ENCODE measurements at places on chromosomes 13 and 19.

DNA sequence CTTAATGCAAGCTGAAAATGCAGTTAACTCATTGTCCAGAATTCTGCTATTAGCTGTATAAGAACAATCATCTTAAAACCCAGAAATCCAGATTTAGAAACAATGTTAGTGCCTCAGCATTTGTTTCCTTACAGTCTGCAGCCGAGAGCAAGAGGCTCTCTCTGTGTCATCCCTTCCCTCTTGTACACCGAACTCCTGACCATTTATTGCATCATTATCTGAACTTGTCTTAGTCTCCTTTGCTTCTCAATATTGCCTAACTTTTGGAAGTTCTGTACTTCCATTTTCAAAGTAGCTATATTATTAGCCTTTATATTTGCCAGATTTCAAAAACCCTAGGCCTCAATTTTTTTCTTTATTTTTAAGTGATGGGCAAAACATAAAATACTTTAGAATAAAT, 27.1 kb downstream of the RNASEH2B start:
- DNase-seq, result no peak

- DNase-seq, result no peak
Measured at GRCh38 chr13:98563071-98563470, 13.8 kb downstream of the STK24 start.

DNA sequence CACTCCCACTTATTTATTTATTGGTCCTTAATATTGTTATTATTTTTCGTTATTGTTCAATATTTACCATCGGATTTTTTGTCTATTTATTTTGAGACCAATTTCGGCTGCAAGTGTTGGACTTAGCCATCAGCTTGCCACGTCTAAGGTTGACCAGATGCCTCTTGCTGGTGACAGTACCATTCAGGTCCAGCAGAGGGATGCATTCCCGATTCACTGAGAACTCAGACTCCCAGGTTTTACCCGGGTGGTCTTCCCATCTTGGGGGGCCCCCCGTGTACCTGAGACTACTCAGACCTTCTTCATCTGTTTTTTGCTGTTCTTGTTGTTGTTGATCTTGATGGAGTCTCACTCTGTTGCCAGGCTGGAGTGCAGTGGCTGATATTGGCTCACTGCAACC, 1435.2 kb downstream of the UQCRFS1 start:
- no peak for DNase-seq

DNA sequence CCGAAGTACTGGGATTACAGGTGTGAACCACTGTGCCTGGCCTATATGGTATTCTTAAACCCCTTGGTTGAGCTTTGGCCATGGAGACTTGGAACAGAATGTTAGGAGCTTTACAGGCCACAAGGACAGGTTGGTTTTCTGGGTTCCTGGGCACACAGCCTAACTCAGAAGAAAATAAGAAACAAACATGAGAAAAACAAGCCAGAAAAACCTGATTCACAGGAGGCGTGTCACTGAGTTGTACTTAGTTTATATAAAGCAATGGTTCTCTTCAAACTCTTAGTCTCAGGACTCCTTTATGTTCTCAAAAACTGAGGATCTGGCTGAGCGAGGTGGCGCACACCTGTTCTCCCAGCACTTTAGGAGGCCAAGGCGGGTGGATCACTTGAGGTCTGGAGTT, 125.1 kb upstream of the SPATA13 start:
- no peak for DNase-seq

DNA sequence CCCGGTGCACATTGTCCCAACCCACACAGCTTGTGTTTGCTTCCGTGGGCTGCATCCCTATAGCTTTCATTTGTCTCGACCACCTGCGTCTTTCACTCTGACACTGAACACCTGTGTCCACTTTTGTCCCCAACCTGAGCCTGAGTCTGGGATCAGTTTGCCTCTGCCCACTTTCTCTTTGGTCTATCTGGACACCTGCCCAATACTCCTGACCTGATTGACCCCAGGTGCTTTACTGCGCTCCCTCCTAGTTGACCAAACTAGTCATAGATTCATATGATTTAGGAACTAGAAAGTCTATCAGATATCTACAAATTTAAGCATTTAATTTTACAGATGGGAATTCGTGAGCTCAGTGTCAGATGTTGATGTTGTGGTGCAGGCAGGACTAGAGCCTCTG, 209.9 kb downstream of the DCT start:
- no peak for DNase-seq

- no peak for DNase-seq
Measured at GRCh38 chr13:42283574-42283973, 11.6 kb downstream of the AKAP11 start.

DNA sequence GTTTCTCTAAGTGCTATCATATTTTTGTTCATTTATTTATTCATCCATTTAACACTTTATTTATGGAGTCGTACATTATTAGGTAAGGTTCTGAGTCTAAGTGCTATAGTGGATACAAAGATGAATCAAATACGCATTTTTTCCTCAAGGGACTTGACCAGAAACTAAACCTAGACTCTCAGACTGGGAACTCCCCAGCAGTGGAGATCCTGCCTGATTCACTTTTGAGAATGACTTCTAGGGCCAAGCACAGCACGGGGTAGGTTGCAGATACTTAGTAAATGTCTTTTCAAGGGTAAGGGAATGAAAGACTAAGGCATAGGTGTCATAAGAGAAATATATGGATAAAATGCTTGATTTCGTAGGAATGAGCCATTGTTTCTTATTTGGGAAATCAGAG, 7.2 kb downstream of the DNAJC15 start:
- no peak for DNase-seq

- peak; percentile 42 for DNase-seq
Measured at GRCh38 chr13:41645331-41645730, 188.0 kb downstream of the RGCC start.

- DNase-seq, result no peak
Measured at GRCh38 chr19:28598861-28599260, 614.1 kb downstream of the UQCRFS1 start.

GRCh38 chr13:24747248-24748060, 16.5 kb upstream of the RNF17 start:
- DNase-seq, result no peak

DNA sequence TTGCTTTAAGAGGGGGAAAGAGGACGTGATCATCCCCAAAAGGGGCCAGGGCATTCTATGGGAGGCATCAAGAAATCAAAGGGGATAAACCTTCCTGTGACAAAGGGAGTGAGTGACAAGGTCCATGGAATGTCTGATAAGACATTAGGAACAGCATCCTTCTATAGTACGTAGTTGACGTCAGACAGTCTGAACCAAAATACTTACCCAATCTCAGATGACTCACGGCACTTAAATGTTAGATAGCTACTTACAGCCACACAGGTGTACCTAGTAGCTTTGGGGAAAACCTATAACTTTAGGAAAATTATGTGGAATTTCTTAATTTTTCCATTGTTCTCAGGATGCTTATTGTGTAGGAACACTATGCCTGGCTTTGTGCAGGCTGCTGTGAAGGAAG, 4.9 kb downstream of the LGALS16 start:
- DNase-seq, result no peak

DNA sequence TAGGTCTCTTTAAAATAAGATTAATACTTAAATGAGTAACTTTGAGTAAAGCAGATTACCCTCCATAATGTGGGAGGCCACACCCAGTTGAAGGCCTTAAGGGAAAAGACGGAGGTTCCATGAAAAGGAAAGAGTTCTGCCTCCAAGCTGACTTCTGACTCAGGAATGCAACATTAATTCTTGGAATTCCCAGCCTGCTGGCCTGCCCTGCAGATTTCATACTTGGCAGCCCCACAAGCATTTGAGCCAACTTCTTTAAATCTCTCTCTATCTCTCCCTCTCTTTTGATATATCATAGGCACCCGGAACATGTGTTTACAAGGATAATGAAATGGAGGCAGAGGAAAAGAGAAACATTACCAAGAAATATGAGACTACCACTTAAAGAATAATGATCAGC, 902.3 kb upstream of the MIR17HG start:
- DNase-seq, result peak; percentile 47

GRCh38 chr13:103224804-103225203, 158.6 kb upstream of the SLC10A2 start:
- no peak for DNase-seq

DNA sequence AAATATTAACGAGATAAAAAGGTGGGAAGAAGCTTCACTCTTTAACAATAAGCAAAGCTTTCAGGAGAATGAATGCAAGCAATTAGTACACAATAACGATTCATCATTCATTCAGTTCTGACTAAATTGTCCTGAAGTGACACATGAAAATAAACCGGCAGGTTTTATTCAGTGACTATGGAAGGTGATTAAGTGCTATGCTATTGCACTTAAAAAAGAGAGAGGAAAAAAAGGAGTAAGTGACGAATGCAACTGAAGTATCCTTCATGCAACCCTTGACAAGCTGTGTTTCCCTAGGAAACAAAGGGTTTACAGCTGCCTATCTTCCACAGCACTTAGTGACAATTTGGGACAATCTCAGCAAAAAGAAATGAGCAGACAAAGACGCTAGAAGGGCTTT, 1.4 kb downstream of the LIG4 start:
- no peak for DNase-seq

DNA sequence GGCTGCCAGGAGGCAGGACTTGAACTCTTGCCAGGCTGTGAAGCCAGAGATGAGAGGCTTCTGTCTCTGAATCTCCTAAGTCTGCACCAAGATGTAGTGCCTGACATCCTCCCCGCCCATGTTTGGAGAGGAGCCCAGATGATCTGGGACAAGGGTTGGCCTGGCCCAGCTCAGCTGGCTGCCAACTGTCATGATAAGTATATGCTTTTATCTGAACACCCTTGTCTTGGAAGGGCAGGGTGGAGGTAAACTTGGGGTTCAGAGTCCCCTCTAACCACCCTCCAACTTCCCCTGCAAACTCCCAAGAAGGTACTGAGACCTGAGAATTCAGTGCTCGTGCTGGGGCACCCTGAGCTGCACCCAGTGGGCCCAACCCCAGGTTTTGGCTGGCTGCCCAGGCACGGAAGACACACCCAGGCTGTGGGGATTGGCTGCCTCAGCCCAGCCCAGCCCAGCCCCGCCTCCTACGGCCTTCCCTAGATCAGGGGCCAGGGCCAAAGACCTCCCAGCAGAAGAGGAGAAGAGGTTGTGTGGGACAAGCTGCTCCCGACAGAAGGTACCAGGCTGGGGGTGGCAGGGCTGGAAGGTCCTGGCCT, at the start of gene CYP4F12:
Gene CYP4F12, plus strand, starts transcription at position 508 of the 596 bp plus-strand sequence. CDS start 443 bp downstream, outside the sequence.
- peak; percentile 73 for DNase-seq

- DNase-seq, result no peak
Measured at GRCh38 chr13:40215311-40215710, 451.1 kb downstream of the FOXO1 start.

GRCh38 chr13:113928685-113929627, 44.9 kb downstream of the C13orf46 start:
- peak; percentile 84 for DNase-seq

DNA sequence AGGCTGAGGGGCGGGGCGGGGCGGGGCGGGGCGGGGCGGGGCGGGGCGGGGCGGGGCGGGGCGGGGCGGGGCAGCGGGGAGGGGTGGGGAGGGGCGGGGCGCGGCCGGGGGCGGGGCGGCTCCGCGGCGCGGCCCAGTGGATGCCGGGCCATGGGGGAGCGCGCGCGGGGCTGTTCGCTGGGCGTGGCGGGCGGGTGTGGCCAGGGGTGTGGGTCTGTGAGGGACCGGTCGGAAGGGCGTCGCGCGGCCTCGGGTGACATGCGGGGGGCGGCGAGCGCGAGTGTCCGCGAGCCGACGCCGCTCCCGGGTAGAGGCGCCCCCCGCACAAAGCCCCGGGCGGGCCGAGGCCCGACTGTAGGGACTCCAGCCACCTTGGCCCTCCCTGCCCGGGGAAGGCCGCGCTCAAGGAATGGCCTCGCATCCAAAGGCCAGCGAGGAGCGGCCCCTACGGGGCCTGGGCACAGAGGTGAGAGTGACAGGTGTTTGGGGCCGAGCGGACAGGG, at the start of gene ZFP28:
Gene ZFP28, plus strand, starts transcription at position 188 of the 503 bp plus-strand sequence. Its CDS starts 71 bp downstream, at position 259.
- DNase-seq, result no peak

DNA sequence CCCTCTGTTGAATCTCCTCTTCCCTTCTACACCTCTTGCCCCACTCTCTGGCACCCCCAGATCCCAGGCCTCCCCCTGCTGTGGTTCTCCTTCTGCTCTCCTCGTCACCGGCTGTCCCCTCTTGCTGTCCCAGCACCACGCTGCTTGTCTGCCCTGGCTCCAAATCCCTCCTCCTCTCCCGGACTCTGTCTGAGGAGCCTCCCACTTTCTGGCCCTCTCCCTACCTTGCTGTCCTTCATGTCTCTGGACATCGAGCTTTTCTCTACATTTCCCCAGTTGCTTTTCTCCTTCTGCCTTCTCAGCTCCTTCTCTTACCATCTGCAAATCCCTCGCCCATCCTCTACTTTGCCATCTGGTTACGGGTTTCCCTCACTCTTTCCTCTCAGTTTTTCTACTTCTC, 1.2 kb downstream of the ZNF347 start:
- DNase-seq, result peak; percentile 18

GRCh38 chr19:42270346-42271044, 1.4 kb downstream of the CIC start:
- peak; percentile 39 for DNase-seq

DNA sequence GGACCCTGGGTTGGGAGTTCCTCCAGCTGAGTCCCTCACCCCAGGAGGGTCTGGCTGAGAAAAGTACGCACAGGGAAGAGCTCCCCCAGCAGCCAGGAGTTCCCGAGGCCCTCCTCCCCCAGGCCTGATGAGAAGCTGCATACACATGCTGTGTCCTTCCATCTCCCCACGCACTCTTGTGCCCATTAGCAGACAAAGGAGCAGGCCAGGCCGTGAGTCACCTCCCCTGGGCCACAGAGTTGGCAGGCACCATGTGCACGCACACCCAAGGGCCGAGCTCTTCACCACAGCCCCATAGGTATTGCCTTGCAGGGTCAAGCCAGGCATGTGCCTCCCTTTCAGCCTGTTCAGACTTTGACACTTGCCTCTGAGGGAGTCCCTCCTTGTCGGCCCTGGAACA, 17.5 kb downstream of the MAU2 start:
- DNase-seq, result no peak

DNA sequence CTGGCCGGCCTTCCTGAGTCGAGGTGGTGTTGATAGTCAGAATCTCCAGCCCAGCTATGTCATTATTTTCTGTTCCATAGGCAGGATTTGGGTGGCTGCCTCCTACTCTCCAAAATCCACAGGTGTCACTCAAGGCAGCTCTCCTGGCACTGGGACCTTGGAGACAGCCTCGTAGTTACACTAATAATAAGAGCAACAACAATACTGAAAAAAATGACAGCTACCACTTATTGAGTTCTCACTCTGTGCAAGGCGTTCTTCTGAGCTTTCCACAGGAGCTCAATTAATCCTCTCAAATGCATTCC, 12.2 kb upstream of the KLK12 start:
- no peak for DNase-seq

GRCh38 chr19:48279747-48280146, 9.9 kb downstream of the ZNF114 start:
- no peak for DNase-seq

GRCh38 chr13:93976528-93976927, 503.0 kb downstream of the DCT start:
- DNase-seq, result no peak

- no peak for DNase-seq
Measured at GRCh38 chr13:32381539-32381938, 46.4 kb downstream of the N4BP2L1 start.

All from right hindlimb (tissue), 1 donor.